ENCODE measurements at places on chromosomes 3 and 15.

GRCh38 chr3:148642214-148642613 is 55.5 kb upstream of the AGTR1 start:
- DNase-seq: no peak

DNA sequence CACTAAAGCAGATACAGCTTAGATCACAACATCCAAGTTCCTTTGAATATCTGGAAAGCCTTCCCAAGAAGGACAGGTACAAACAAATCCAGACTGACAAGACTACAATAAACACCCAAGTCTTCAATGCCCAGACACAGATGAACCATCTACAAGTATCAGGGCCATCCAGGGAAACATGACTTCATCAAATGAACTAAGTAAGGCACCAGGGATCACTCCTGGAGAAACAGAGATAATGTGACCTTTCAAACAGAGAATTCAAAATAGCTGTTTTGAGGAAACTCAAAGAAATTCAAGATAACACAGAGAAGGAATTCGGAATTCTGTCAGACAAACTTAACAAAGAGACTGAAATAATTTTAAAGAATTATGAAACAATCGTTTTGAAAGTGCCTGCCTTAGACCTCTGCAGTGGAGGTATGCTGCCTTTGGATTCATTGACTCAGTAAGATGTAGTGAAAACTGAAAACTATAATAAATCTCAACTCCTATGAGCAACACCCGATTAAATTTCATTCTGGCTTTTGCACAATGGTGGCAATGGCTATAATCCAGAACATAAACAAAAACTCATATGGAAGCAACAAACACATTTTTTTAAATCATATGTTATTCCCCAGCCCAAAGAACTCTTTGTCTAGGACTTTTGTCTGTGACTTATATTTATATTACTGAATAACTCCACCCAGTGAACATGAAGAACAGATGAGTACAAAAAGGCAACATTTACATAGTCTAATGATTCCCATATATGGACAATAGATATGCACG is 12.6 kb upstream of the COL8A1 start:
- DNase-seq: no peak

- no peak for DNase-seq
Observed at GRCh38 chr3:13750215-13750614, 129.7 kb downstream of the WNT7A start.

GRCh38 chr3:113034011-113034410 is 43.2 kb downstream of the GTPBP8 start:
- DNase-seq: no peak

- DNase-seq: no peak
Observed at GRCh38 chr3:53166781-53167291, 5.8 kb downstream of the PRKCD start.

GRCh38 chr3:194023501-194024280 is 112.3 kb upstream of the HES1 start:
- DNase-seq: no peak

DNA sequence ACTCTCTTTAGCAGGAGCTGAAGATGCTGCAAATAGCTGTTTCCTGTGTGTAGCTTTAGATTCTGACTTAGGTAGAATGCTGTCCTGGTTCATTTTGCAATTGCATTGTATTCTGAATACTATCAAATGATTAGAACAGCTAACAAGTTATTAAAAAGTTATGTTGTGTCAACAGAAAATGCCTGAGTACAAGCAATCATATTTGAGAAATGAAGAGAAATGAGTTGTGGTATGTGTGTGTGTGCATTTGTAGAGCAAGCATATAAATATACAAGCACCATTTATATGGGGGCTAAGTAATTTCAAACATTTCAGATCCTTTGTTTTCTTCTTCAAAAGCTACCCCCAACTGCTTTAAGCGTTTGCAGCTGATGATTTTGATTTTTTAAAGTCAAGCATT is 7.8 kb downstream of the ZIC1 start:
- no peak for DNase-seq

DNA sequence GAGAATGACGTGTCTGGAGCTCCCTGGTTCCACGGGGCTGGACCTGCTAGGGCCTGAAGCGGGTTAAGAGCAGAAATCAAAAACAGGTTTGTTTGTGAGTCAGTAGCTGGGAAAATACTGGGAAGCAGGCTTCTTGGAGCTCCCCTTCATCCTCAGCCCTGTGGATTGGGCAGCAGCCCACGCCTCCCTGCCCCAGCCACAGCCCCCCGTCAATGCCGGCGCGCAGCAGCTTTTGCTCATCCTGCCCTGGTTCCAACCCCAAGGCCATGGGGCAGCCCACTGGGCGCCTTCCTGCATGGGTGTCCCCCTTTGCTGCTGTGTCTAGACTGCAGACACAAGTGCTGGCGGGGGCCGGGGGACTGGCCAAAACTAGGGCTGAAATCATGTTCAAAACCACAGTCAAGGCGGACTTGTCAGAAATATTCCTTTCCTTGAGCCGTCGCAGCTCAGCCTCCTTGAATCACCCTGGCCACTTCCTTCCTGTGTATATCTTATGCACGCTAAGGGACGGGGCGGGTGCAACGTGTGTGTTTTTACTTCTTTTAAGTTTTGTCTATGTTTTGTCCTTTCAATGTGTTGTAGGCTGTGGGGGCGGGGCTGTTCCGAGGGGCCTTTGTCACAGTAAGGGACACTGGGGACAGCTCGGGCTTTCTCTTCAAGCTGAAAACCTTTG is 108.1 kb downstream of the KLF13 start:
- DNase-seq: peak; percentile 66

- DNase-seq: no peak
Observed at GRCh38 chr3:187274315-187274976, 17.1 kb downstream of the MASP1 start.

- no peak for DNase-seq
Observed at GRCh38 chr3:61650719-61651410, 89.5 kb downstream of the PTPRG start.

GRCh38 chr3:126924458-126924857 is 58.5 kb upstream of the PLXNA1 start:
- DNase-seq: no peak

- DNase-seq: no peak
Observed at GRCh38 chr3:9916734-9917680, at the start of gene IL17RC. Gene IL17RC (plus strand): TSS chr3:9917098. CDS start chr3:9917316, 218 bp downstream.

- DNase-seq: no peak
Observed at GRCh38 chr3:30426293-30426993, 180.0 kb upstream of the TGFBR2 start.

DNA sequence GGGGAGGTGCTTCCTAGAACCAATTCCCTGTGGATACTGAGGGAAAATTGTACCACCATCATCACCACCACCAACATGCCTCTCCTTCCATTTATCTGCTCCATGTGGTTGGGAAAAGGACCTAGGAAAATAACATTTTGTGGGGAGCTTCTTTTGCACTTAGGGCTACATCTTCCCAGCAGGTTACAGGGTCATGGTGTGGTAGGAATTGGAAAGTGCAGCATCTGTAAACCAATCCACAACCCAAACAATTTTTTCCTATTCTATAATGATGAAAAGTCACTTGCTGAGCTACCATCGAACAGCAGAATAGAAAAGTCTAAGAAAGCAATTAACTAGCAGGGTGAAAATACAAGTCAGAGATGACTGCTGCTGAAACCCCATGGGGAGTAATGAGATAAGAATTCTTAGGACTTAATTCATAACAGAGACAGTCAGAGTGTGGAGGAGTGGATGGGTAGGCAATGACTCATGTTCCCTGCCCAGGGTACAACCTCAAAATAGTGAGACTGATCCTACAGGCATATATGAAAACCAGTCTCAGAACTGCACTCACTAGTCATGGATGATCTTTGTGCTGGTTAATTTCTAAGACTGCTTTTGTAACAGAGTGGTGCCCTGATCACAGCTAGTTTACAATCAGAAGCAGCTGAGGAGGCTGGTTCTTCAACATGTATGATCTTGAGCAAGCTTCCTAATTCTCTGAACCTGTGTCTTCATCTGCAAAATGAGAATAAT is 38.1 kb upstream of the LEKR1 start:
- no peak for DNase-seq

GRCh38 chr3:170563712-170564423 is 22.0 kb downstream of the SLC7A14 start:
- no peak for DNase-seq

DNA sequence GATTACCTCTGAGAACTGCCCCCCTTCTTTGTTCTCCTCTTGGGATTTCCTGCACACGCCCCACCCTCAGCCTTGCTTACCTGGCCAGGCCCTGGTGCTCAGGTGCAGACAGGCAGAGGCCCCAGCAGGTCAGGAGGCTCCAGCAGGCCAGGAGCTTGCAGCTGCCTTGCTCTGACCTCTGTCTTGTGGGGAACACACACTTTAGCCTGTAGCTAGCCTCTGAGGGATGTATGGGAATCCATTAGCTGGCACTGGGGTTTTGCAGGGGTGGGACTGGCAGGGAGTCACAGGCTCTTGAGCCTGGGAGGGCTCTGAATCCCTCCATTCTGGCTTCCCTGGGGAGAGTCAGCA is 2.7 kb downstream of the SMAD6 start:
- no peak for DNase-seq

DNA sequence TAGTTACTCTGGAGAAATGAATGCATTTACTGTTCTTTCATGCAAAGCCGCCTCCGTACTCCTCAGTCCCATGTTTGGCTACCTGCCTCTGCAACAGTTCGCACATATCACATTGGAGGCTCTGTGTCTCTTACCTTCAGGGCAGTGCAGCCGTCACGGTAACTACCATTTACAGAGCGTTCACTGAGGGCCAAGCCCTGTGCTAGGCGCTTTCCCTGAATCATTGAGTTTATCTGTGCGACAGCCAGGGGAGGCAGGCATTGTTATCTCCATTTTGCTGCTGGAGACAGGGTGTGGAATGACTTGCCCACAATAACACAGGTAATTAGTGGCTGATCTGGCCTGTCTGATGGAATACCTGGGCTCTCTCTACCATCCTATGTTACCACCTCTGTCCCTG is 115.0 kb downstream of the THSD4 start:
- no peak for DNase-seq

- DNase-seq: no peak
Observed at GRCh38 chr15:89307791-89308190, 26.8 kb downstream of the POLG start.

GRCh38 chr3:163572856-163573255 is 1505.4 kb downstream of the SI start:
- DNase-seq: no peak

- no peak for DNase-seq
Observed at GRCh38 chr15:58451826-58452225, 20.0 kb downstream of the LIPC start.

DNA sequence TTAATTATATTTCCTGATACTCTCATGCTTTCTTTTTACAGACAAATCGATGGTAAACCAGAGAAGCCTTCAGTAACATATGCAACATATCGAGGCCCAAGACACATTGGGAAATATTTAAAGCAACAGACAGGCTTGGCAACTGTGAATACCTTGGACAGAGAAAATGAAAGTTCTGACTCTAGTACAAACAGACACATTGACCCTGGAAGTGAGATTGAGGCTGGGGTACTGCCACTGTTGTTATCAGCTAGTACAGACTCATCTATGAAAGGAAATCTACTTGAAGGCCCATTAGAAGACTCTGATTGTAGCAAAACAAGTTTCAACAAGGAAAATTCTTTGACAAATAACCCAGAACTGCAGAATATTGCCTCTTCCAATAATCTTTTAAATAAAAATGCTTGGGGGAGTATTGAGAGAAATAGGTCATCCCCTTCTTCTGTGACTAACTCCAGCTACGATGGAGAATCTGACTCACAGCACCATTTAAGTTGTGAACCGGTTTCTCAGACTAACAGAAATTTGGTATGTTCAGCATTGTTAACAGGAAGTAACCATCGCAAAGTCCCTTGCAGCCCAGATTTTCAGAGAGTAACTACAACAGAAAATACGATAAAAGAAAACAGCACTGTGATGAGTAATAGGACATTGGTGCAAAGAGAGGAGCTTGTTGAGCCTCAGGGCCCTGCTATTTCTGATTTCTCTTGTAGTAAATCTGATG is 50.2 kb downstream of the CRYBG3 start:
- no peak for DNase-seq
